ENCODE measurements at places on chromosomes 1 and 21.
A peak's percentile ranks its signal among the peaks of the same experiment; 100 is the strongest.

DNA sequence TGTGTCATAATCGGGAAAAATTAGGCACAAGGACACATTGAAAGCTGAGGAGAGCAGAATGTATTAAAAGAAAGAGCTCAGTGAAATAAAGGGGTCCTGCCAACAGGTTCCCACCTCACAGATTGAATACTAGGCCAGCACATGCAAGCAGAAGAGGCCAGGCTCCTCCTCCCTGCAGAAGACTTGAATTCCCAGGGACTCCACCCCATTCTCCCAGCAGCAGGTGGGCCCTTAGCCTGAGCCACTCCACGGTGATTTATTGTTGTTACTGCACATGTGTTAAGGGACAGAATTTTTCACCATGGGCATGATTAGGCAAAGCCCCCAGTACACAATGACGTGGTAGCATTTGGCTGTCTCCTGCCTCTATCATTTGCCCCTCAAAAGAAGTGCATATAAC, 1844.7 kb downstream of the NCAM2 start:
- no peak for DNase-seq

DNA sequence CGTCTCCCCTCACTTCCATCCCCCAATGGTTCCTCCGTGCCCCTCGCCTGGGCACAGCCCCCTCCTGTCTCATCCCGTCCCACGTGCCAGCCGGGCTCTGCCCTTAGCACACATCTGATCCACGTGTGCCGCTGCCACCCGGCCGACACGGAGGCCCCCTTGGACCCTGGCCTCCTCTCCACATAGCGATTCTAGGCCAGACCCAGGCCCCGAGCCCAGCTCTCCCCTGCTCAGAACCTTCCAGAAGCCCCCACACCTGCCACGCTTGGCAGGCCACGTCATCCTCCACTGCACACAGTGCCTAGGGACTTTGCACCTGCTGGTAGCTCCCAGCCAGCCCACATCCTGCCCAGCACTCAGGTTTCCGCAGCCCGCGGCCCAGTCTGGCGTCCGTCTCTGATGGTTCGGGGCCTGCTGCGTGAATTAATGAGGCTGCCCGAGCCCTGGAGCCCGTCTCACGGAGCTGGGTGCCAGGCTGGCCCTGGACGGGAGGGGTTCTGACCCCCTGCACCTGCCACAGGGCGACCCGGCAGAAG, 20.1 kb downstream of the PLCH2 start:
- DNase-seq: no peak

DNA sequence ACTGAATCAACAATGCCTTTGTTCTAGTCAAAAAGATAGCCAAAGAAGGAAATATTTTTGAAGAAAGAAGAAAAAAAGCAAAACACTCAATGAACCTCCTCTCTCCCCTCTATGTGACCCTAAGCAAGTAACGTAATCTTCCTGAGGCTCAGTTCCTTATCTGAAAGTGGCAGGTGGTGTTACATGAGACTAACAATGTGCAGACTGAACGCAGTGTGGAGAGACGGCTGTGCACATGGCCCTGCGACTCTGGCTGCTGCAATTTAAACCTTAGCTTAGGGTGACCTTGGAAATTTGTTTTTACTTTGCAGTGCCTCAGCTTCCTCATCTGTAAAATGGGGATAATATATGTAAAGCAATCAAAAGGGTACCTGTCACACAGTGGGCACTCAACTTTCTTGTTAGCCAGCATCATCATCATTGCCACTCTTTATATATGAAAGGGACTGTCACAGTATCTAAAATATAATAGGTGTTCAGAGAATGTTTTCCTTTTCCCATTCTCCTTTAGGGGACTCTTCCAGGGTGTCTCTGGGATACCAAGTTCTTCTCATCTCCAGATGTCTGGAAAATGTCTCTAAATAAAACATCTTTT, 100.1 kb upstream of the JUN start:
- DNase-seq: no peak

GRCh38 chr1:232260861-232261260, 369.1 kb downstream of the SIPA1L2 start:
- no peak for DNase-seq

- DNase-seq: no peak
These were observed 27.6 kb downstream of the PBX1 start for GRCh38 chr1:164586591-164586990.

- no peak for DNase-seq
These were observed 127.2 kb downstream of the ZSCAN20 start for GRCh38 chr1:33599516-33600115.

GRCh38 chr21:34639882-34640788, 25.2 kb upstream of the RCAN1 start:
- DNase-seq: no peak

- DNase-seq: peak; percentile 46
These were observed 507.1 kb upstream of the ZRANB2 start for GRCh38 chr1:71587961-71588360.

DNA sequence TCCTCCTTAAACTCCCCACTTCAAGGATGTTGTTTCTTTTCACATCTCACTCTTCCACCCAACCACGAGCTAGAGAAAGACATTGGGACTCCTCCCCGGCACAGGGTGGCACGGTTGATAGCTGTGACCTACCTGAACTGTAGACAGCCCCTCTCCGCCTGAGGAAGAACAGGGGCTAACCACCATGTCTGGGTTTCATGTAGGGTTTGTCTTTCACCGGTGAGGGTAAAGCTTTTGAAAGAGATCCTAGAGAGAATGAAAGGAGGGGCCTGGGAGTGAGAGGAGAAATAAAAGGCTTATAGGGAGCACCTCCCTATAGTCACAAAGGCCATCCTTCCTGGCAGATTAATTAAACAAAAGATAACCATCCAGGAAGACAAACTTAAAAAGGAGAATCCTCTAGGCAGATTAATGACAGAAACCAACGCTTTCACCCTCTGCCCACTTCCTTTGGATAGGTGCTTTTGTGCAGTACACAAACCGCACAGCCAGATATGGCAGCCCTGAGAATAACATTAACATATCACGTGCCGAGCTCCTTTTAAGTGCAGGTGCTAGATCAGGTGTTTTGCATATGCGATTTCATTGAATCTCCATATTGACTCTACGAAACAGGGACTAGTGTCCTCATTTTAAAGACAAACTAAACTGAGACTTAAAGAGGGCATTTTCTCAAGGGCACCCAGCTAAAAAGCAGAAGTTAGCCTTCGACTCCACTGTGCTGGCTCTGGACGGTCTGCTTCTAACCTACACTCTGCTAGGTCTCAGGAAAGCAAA, 178.1 kb upstream of the RUNX1 start:
- DNase-seq: no peak

GRCh38 chr1:197595304-197595904, 179.9 kb downstream of the DENND1B start:
- DNase-seq: no peak

DNA sequence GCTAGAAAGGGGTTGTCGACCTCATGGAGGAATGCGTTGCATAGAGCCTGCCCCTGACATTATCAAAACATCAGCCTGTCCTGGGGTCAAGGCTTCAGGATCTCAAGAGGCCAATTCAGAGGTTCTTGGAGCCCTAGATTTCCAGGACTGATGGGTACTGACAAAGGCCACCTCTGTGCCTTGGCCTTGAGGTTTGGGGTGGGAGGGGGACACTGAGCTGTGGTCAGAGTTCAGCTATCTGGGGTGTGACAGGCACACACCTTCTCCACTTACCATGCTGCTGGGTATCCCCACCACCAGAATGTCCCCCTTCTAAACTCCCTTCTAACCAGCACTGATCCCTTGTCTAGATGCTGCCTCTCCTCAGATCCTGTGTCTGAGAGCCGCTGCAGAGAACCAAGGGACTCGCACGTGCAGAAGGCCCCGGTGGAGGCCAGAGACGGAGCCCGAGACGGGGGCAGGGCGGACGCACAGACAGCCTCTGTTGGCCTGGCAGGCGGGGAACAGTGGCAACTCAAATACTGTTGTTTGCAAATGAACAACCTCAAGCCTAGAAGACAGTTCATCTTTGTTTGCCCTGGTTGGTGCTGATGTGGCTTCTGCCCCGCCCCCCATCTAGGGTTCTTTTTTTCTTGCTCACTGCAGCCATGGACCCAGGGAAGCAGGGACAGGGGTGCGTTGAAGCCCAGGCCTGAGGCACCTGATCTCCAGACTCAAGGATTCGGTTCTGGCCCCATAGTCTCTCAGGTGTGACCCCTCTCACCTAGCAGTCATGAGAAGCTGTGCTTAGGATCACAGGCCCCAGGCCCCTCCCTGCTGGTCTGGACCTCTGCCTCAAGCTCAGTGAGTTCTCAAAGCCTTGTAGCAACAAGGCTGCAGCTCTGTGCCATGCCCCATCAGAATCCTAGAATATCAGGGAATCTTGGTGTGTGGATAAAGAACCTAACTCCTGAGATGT, 28.1 kb upstream of the CSF1 start:
- no peak for DNase-seq

- no peak for DNase-seq
These were observed 60.4 kb downstream of the ARHGEF10L start for GRCh38 chr1:17599954-17600300.

DNA sequence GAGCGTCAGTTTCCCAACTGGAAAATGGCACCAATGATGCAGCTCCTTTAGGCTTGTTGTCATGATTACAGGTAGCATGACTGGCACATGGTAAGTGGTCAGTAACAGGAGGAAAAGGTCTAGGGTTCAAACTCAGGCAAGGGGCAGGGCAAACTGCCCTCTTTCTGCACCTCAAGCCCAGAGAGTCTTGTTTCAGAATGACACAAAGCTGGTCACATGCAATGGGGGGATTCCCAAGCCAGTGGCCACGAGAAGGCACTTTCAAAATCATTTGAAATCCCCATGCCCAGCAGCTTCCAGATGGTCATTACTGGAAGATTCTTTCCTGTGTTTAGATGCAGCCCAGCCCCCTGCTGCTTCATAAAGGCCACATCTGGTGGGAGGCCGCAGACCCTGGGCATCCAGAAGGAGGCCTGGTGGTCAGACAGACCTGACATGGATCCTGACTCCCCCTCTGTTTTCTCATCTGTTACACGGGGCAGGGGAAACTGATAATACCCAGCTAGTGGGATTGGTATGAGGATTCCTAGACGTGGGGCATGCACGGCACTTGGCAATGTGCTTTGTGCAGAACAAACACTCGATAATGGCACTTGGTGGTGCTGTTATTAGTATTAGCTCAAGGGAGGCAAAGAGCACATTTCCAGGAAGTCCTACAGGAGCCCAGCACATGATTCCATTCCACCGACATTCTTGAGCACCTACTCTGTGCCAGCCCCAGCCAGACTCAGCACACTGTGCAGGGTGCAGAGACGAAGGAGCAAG, 6.9 kb upstream of the PLA2G2D start:
- DNase-seq: no peak

DNA sequence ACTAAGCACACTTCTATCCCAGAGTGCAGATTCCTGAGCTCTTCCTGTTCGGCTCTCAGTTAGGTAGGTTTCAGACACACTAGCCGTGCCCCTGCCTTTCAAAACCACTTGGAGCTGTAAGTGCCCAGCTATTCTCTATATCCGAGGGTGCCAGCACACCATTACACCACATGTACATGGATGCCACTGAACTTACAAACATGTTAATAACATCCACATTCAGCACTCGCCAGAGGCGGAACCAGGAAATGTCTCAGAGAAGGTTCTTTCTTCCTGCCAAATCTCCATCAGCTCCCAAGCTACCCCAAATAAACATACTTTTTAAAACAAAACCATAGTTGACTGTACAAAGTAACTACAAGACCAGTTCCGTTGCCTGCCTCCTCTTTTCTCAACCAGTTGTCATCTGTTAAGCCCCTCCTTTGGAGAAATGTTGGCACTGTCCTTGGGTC, 78.4 kb upstream of the CTTNBP2NL start:
- DNase-seq: no peak

DNA sequence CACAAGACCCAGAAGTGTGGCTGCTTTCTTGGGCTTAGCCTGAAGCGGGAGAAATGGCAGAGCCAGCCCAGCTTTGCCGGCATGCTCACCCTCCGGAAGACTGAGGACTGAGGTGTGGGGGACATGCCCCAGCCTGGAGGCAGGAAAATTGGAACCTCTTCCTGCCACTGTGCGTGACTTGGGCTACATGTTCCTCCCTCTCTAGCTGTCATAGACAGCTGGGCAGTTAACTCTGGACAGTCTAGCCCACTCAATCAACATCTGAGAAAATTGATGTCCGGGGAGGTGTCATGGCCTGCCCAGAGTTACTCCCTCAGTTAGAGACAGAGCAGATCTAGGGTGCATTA, 59.7 kb downstream of the UBE2T start:
- no peak for DNase-seq

GRCh38 chr1:212072047-212072446, 36.5 kb downstream of the DTL start:
- no peak for DNase-seq

- peak; percentile 1 for DNase-seq
These were observed at the start of gene GBP4 for GRCh38 chr1:89198491-89199072. GBP4 (minus strand) TSS chr1:89198942; CDS start chr1:89198834, 108 bp downstream.

- no peak for DNase-seq
These were observed 82.9 kb upstream of the ARTN start for GRCh38 chr1:43850591-43851233.

DNA sequence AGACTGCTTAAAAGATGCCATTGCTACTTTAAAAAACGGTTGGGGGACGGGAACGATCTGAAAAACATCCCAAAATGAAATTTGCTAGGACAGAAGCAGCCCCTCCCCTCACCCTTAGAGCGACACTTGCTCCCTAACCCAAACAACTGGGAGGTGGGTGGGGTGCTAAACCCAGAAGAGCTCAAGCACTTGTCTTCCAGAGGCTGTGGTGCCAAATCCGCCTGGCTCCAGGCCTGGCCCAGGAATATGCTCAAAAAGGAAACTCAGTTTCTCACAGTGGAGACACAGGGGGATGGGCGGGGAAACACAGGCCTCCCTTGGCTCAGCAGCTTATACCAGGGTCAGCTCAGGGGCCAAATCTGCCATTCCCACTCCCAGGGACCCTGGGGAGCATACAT, 644 bp upstream of the PBXIP1 start:
- DNase-seq: no peak

DNA sequence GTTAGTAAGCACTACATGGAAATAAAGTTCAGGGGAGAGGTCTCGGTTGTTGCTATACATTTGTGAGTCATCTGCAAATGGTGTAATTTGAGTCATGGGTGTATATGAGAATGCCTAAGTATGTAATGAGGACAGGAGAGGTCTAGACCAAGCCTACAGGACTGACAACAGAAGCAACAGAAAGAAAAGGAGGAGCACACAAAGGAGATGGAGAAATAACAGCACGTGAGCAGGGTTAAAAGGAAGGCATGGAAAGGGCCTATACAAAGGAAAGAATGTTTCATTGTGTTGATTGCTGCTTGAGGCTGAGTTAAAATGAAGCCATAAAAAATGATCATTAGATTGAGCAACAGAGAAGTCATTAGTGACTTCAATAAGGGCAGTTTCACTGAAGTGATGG, 28.0 kb upstream of the PRKAA2 start:
- DNase-seq: peak; percentile 50

DNA sequence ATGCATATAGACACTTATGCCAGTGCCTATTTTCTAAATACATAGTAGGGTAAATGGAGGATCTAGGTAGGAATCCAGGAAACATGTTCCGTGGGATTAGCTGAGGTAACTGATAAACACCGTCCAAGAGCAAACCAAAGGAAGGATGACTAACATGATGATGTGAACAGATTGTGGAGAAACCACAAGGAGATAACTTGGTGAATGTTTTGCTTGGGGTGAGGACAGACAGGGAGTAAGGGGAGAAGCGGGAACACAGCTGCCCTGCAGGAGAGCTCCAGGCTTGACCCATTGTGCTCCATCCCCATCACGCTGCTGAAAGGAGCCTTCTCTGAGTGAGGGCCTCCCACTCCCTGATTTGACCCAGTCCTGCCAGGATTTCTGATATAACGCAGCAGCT, 87.0 kb upstream of the ZC3H11B start:
- DNase-seq: peak; percentile 74

- no peak for DNase-seq
These were observed 59.9 kb downstream of the CLEC20A start for GRCh38 chr1:178436899-178437298.

- DNase-seq: no peak
These were observed 47.3 kb upstream of the SLC44A3 start for GRCh38 chr1:94772845-94773244.
